ENCODE measurements at places on chromosomes 11 and 22.

DNA sequence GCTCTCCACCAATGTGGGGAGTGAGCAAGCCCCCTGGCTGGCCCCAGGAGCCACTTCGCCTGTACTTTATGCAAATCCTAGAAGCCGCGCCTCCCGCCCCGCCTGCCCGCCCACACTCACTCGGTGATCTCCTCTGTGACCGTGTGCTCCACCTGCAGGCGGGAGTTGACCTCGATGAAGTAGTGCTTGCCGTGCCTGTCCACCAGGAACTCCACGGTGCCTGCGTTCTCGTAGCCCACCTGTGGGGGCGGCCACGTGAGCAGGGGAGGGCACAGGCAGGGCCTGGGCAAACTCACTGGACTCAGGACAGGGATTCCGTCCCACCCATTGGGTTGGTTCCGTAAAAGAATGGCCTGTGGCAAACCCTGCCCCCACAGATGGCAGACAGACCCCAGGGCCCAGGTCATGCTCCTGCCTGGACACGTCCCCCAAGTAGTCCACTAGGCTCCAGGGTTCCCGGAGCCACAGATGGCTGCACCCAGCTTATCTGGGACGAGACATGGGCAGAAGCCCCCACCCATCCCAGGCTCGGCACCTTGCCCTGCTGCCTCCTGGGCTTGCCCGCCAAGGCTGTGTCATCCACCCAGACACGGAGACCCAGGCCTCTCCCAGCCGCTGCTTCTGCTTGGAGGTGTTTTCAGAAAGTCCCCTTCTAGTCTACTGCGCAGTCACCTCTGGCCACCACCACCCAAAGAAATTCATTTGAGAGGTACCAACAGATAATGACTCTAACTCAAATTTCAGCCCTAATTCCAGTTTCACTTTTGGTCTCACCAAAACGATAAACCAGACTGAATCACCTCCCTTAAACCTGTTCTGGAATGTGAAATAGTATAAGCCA lies 12.1 kb downstream of the LRFN4 start:
- peak; percentile 56 for DNase-seq

DNA sequence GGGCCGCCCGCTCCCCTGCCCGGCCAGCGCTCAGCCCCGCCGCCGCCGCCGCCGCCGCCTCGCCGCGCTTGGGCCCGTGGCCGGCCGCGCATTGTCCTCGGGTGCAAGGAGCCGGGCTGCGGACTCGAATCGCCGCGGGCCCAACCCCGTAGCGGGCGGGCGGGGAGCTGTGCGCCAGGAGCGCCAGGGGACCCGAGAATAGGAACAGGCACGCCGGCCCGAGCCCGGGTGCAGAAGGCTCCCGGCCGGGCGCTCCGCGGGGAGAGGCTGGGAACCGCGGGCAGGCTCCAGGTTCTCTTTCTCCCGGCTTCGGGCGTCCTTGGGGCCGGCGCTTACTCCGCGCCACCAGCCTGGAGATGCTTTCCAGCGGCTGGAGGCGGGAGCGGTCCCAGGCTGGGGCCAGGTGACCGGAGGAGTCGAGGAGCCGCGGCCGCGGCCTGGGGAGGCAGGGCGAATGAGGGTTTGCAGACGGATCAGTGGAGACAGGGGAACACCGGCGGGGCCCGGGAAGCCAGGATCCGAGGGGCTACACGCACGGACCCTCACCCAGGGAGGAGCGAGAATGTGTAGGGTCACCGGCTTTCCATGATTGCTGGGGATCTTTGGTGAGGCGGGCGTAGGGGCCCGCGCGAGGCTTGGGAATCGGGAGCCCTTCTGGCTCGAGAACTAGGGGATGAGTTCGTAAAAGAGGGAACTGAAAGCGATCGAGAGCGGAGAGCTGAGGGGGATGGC lies 726 bp downstream of the PKNOX2 start:
- DNase-seq: no peak

DNA sequence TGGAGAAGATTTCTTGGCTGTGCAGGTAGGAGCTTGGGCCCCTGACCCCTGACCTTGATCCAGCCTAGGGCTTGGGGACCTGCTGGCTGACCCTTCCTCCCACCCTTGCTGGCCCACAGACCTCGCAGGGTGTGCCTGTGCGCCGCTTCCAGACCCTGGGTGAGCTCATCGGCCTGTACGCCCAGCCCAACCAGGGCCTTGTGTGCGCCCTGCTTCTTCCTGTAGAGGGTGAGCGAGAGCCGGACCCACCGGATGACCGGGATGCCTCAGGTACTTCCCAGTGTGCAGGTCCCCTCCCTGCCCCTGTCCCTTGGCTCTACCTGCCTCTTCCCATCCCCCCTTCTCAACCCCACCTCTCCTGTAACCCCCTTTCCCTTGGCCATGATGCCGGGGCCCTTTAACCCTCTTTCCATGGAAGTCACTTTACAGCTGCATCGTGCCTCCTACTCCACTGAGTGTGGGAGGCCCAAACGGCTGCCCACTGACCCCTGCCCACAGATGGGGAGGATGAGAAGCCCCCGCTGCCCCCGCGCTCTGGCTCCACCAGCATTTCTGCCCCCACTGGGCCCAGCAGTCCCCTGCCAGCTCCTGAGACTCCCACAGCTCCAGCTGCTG lies 3.8 kb downstream of the INPPL1 start:
- no peak for DNase-seq

DNA sequence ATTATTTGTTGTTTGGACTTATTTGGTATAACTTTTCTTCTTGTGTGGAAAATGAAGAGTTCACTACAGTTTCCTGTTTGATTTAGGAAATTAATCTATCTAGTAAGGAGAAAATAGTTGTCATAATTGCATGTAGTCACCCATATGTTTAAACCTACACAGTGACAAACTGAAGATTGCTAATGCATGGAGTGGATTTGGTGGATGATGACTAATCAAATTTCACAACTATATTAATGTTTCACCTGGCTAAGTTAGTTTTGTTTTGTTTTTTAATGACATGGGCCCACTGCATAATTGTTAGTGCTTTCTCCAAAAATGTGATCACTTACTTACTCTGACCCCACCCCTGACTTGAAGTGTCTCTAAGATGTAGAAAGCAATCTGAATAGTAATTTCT lies 170.6 kb downstream of the DYNC2H1 start:
- DNase-seq: no peak

DNA sequence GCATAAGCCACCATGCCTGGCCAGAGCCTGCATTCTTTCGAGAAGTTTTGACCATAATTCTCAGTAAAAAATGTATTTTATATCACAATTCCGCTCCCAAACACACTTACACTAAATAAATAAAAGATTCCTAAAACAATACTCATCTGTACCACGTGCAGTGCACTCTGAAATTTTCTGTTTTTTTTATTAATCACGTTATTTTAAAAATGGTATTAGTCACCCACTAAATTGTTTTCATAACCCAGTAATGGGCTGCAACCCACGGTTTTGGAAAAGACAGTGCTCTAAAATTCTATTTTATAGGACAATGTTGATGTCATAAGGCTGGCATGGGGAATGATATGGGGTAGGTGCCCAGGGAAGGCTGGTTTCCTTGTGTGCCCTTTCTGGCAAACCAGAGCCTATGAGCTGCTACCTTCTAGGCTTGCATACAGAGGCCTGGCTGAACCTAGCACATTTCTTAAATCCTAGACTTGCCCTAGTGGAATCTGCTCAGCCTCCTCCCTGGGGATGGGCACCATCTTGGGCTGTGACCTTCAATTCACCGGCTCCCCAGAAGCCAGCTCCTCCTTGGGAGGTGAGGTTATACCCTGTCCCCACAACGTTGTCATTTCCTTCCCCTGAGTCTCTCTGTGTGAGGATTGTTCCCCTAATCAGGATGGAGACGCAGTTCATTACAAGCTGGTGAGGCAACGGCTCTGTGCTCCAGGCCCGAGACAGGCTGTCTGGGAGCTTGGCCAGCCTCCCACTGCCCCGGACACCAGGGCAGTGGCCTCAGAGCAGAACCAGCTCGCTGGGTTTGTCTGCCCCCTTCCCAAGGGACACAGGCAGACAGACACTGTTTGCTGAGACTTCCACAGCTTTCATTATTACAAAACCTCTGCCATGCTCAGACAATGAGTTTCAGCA lies 116.5 kb upstream of the NAV2 start:
- DNase-seq: no peak
